ENCODE measurements at places on chromosomes 12 and 14.

GRCh38 chr14:94120667-94121340 lies 8.6 kb downstream of the IFI27L2 start:
- no peak for DNase-seq

GRCh38 chr14:92160619-92161018 lies 38.9 kb downstream of the CPSF2 start:
- no peak for DNase-seq

DNA sequence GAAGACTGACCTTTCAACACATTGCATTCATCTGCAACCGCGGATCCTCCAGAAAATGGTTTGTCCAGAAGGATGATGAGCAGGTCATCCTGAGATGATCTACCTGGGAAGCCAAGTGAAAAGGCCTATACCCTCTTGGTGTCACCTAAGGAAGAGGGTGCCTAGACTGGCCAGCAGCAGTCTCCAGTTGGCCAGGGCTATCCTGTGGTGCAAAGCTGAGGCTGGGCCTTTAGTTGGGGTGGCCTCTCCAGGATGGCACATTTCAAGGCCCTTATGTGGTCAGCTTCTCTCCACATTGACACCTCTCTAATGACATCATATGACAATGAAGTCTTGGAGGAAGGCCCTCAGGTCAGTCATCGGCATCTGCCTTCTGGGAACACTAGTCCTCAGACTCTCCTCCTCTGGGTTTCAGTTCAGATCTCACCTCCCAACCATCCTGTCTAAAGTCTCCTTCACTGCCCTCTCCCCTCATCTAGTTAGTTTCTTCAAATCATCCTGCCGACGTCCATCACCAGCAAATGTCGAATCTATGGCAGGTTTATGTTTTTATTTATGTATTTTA lies 3.3 kb upstream of the SLC22A17 start:
- DNase-seq, result no peak

DNA sequence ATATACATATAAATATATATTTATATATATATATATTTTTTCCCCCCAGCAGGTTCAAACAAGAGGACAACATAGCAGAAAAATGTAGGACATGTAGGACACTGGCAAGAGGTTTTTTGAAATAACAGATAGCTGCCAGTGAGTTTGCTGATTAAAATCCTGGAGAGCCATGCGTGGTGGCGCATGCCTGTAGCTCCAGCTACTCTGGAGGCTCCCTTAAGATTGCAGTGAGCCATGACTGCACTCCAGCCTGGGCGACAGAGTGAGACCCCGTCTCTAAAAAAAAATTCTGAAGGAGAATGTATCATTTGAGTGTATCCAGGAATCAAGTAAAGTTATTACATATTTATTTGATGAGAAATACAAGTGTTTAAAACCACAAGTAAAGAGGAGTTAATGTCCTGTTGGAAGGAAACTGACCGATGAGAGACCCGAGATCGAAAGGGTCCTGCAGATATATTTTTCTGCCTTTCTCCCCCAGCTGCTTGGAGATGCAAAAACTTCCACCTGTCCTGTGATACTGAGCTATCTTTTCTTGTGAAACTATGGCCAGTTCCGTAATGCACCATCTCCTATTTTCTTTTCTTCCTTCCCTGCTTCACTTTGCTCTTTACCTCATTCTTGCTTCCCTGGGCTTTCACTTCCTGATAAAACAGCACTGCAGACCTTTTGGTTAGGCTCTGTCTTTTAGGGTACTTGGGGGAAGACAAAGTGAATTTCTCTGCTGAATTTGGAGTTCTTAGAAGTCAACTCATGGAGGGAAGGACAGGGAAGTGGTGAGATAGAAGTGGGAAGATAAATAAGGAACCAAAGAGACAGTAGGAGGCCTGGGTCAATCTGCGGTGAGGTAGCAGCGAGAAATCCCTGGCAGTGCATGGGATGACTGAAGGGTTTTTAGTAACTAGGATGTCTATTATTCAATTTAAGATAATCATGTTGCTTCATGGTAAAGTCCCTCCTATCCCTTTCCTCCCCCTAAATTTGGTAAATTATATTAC lies 41.2 kb upstream of the SLC2A13 start:
- DNase-seq, result no peak

DNA sequence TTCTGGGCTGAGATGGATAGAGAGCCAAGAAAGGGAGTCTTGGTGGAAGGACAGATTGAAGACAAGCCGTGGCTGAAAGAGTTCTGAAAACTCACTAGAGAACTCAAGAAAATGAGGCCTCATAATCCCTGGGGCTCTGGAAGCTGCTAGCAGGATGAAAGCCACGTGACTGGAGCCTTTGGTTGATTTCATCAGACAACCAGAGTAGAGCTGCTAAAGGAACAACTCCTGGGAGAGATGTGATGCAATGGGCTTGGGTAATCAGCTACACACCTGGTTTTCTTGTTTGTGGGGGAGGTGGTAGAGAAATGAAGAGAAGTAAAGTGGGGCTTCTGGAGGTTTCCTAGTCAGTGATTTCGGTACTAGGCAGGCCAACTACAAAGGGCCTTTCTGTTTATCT lies 13.4 kb downstream of the CSRNP2 start:
- DNase-seq, result no peak

GRCh38 chr14:91067186-91067585 lies 6.7 kb upstream of the RPS6KA5 start:
- peak; percentile 66 for DNase-seq

DNA sequence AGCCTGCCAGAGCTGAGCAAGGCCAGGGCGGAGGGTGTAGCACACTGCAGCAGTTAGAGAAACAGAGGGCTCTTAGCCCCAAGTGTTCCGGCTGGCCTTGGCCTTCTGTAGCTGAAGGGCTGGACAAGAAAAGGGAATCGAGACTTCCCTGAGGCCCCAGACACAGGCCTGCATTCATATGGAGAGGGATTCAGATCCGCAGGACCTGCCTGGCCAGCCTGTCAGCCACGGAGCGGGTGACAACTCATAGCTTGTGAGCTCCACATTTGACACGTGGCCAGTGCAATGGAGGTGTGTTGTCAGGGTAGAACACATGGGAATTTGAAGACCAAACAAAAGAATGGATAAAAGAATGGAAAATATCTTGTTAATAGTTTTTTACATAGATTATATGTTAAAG lies 182.2 kb upstream of the GSC start:
- no peak for DNase-seq

GRCh38 chr12:69894800-69895383 lies 69.9 kb downstream of the MYRFL start:
- DNase-seq, result no peak

DNA sequence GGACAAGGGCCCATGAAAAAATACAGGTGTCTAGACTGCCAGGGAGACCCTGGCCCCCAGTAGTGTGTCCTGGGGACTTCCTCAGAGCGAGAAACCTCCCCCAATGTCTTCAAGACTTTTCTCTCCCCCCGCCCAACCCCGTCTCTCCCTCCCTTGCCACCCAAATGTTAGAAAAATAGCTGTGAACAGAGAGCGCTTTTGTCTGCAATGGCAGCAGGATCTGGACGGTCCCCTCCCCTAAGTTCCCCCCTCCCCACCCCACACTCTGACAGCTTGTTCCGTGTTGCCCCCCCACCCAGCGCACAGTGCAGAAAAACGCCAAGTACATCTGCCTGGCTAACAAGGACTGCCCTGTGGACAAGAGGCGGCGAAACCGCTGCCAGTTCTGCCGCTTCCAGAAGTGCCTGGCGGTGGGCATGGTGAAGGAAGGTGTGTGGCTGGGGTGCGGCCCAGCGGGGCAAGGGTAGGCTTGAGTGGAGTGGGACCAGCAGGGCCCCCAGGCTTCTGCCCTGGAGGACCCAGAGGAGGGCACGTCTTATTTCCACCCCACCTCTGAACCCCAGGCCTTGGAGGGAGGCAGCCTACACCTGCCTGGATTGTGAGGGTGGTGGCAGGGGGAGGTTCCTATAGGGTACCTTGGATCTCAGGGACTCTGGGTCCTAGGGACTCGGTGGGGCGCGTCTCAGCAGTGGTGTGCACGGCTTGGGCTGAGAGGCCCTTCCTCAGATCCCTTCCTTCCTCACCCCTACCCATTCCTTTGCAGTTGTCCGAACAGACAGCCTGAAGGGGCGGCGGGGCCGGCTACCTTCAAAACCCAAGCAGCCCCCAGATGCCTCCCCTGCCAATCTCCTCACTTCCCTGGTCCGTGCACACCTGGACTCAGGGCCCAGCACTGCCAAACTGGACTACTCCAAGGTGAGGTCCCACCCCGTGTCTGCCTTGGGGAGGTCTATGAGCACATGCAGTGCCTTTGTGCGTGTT lies 4.8 kb downstream of the NR4A1 start:
- DNase-seq, result peak; percentile 42

DNA sequence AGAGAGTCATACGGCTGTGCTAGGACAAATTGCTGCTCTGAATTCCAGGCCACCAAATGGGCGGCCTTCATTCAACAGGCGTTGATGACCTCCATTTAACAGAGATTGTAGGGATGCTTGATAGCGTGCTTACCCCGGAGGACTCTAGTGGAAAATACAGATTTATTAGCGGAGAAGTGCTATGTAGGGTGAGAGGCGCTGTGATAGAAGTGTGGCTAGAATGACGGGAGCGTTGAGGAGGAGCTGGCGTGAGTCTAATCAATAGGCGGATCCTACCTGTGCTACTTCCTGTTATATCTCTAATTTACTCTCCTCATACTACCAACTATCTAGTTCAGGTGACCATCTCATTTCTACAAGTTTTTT lies 668 bp downstream of the MRPS35 start:
- peak; percentile 5 for DNase-seq

Measured in CD4-positive, alpha-beta T cell treated with Interleukin-17A for 1 hour (primary cell).